ENCODE measurements at places on chromosomes 1 and 21.

GRCh38 chr1:33429856-33430691, 821 bp downstream of the PHC2 start:
- DNase-seq: no peak

- peak; percentile 65 for DNase-seq
These were observed at the start of gene PATJ for GRCh38 chr1:61741711-61742619. TSS of gene PATJ (plus strand) at chr1:61742480. CDS start at chr1:61762893, 20,413 bp downstream.

DNA sequence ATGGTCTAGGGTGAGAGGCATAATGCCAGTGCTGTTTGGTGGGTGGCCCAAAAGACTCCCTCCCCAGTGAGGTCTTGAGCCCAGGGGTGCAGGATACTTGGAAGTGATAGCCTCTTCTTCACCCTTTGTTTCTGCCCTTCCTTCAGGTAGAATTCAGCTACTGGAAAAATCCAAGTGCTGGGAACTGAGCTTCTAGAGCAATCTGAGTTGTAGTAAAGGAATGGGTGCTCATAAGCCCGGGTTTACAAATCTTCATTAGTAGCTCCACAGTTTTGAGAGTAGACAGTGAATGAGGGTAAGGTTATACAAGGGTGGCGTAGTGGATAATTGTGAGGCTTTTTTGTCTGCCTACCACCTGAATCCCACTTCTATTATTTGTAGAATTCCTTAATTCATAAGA, 29.2 kb upstream of the CD84 start:
- DNase-seq: no peak

GRCh38 chr1:42971841-42972291, 13.2 kb upstream of the SLC2A1 start:
- no peak for DNase-seq

GRCh38 chr1:161242313-161242712, 4.3 kb upstream of the NR1I3 start:
- DNase-seq: no peak

GRCh38 chr1:54403808-54404261, 2.4 kb downstream of the SSBP3 start:
- no peak for DNase-seq

DNA sequence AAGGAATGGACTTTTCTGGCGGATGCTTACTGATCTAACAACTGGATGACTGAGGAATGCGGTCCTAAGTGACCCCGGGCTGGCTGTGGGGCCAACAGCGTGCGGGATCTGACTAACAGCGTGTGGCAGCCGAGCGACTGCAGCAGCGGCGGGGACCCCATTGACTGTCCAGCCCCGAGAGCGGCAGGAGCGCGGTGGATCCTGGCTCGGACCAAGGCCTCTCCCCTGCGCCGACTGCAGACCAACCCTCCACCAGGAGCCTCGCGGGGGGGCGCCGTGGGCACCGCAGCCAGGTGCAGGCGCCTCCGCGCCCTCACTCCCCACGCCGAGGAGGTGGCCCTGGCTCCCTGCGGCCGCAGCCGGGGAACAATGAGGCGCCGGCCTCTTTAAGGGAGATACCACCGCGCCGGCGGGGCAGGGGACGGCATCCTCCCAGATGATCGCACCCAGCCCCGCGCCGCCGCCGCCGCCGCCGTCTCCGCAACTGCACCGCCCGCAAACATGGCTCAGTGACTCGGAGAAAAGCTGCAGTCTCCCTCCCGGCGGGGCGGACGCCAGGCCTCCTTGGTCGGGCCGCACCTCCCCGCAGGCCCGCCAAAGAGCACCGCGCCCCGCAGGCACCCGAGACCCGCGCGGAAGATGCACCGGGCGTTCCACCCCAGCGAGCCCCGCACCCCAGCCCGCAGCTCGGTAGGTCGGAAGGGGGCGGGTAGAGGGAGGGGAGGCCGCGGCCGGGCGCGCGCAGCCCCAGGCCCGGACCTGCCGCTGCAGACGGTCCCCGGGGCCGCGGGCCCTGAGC, 694 bp upstream of the PDIK1L start:
- DNase-seq: peak; percentile 67

DNA sequence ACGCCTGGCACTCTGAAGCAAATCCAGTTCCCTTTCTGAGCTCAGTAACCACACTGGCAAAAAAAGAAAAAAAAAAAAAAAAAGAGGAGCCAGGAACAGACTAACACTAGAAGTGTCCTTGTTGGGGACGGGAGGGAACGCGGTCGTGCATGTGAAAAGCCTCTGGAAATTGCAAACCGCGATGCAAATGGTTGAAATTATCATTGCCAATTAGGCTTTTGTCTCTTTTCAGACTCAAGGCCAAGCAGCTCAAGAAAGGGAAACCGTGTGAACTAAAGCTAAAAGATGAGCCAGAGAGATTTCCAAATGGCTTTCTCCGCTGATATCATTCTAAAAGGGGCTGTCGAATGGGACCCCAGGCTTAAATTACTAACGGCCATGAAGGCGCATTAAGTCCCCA, 13.5 kb downstream of the TRABD2B start:
- DNase-seq: no peak

DNA sequence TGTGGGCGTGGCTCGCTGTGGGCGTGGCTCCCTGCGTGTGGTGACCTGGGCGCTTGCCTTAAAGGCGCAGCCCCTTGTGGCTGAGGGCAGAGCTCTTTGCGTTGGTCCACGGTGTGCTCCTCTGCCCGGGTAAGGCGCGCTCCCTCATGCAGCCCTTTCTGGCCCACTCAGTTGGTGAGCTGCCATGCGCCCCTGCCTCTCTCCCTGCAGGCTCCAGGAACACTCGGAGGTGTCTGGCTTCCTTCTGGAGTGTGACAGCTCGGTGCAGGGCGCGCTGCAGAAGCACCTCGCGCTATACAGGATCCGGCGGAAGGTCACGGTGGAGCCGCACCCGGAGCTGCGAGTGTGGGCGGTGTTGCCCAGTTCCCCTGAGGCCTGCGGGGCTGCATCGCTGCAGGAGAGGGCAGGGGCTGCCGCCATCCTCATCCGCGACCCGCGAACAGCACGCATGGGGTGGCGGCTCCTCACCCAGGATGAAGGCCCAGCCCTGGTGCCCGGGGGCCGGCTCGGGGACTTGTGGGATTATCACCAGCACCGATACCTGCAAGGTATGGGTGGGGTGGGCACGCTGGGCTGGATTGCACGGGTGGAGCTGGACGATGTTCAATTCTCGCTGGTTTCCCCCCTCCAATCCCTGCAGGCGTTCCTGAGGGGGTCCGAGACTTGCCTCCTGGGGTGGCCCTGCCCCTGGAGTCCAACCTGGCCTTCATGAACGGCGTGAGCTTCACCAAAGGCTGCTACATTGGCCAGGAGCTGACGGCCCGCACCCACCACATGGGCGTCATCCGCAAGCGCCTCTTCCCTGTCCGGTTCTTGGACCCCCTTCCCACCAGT, 9.1 kb downstream of the IBA57 start:
- peak; percentile 9 for DNase-seq

DNA sequence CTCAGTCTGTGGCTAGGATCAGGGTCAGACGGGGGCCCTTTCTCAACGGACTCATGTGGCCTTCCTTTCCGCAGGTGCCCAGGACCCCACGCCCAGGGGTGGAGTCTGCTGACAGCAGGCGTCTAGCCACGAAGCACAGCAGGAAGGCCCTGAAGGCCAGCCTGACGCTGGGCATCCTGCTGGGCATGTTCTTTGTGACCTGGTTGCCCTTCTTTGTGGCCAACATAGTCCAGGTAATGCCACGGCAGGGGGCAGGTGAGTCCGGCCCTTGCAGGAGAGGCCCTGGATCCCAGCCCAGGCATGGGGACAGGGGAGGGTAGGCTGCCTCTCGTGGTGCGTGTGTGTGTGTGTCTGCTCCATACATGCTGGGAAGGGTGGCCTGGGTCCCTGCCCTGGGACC, 13.8 kb downstream of the HTR6 start:
- no peak for DNase-seq

- no peak for DNase-seq
These were observed 44.7 kb upstream of the A3GALT2 start for GRCh38 chr1:33365560-33365997.

- DNase-seq: no peak
These were observed 142.3 kb downstream of the PBX1 start for GRCh38 chr1:164701189-164701761.

DNA sequence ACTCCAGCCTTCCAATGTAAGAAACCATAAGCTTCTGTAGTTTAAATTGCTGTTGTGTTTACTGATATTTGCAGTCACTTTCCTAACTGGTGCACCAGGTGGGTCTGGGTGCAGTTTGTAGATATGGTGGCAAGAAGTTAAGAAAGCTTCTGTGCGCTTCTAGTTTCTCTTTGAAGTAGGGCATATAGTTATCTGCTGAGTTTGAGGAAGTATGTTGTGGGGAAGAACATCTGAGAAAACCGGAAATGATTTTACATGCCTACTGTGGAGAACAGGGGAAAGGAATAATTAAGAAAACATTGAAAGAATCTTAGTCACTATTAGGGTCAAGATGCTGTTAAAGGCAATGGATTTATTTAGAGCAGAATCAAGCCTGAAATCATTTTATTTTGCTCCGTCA, 14.9 kb upstream of the SLC44A5 start:
- no peak for DNase-seq

GRCh38 chr1:246096356-246096755, 410.7 kb downstream of the SMYD3 start:
- DNase-seq: no peak

DNA sequence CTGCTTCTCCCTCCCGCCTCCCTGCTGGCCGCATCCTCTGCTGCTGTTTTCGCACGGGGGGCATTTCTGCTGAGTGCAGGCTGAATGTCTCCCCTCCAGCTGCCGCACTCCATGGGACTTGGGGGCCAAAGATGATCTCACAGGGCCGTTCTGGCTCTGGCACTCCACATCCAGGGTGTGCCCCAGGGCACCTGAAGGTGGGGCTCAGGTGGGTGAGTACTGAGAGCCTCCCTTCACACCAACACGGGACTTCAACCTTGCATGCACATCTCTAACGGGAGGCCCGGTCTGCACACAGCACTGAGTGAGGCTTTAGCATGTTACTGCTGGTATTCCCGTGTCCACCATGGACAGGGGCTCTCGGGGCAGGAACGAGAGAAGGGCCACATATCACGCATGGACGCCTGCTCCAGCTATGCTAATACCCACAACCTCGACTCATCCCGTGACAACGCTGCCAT, 88.9 kb downstream of the DMRTB1 start:
- DNase-seq: no peak

- no peak for DNase-seq
These were observed 1.4 kb downstream of the CDA start for GRCh38 chr1:20590306-20590777.

DNA sequence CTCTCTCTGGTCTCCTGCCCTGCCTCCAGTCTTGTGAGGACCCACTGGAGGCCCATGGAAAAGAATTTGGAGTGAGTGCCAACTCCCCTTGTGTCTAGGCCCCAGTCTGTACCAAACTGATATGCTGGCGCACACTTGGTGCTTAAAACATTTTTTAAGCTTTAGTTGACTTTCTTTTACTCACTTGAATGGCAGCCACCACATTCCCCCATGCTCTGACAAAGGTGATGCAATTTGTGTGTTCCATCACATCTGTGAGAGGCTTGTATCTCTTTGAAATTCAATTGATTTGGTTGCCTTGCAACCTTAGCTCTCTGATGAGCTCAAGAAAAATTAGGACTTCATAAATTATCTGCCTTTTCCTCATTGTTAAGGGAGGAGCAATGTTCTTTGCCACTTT, 30.5 kb upstream of the WDTC1 start:
- no peak for DNase-seq

- no peak for DNase-seq
These were observed 4.5 kb downstream of the AIM2 start for GRCh38 chr1:159071970-159072582.

GRCh38 chr1:82446236-82446635, 645.5 kb downstream of the ADGRL2 start:
- DNase-seq: no peak

DNA sequence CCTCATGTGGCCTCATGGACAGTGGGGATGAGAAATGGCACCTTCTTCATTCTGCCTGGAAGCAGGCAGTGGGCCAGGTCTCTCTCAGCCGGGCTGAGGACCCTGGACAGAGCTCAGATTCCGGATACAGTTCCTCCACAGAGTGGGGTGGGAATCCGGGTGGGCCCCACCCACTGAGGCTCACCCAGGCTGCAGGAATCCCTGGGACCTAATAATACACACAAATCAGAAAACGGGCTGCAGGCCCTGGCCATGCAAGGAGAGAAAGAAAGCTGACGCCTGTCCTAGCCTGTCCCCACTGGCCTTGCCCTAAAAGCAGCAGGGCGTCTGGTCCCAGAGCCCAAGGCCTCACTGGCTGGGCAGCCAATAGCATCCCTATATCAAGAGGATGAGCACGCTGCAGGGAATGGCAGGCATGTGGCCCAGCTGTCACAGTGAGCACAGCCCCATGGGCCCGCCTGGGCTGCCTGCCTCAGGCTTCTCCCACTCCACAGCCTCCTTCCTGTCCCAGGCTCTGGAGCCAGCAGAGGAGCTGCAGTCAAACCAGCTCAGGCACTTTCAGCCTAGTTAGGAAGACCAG, 25.3 kb downstream of the ACTA1 start:
- DNase-seq: no peak

DNA sequence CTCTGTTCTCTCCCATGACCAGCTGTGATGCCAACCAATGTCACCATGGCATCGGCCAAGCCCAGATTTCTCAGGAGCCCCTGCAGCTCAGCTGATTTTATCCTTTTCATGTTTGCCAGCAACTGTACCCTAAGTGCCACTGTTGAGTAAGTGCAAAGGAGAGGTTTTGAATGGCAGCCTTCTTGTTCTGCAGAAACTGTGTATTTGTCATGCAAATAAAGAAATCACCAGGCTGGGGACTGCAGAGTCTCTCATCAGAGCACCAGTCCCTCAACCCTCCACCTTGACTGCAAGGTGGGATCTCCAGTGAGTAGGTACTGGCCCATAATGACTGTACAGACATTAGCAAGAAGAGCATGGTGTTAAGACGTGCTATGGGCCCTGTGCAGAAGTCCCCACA, 26.6 kb downstream of the C8B start:
- no peak for DNase-seq

DNA sequence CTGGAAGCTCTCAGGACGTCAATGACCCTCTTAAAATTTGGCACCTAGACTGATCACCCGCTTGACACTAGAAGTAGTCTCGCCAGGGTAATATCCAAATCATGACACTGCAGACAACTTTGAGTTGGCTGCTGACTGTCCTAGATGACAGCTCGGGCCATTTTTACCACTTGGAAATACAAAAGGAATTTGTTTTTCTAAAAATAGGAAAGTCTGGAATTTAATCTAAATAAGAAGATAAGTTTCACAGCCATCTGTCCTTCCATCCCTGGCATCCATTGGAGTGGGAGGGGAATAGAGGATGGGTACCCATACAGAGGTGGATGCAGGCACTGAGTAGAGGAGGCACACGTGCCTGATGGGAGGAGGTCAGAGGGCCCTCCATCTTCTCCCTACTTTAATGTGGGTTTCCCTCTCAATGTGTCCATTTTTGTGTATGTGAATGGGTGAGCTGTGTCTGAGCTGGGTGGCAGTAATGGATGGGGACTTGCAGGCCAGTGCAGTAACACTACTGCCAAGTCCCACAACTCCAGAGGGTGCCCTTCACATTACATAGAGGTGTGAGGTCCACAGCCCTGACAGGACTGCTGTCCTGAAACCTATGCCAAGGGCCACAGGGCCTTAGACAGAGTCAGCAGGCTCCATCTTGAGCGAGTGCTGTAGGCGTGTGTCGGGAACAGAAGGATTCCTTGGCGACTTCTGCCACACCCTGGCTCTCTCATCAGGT, 104.8 kb upstream of the IPO9 start:
- DNase-seq: no peak
